ENCODE measurements at places on chromosomes 7 and 10.

- no peak for DNase-seq
Observed at GRCh38 chr7:6444516-6445269, 3.1 kb downstream of the DAGLB start.

GRCh38 chr10:29957907-29958331 is 101.5 kb downstream of the JCAD start:
- DNase-seq: no peak

DNA sequence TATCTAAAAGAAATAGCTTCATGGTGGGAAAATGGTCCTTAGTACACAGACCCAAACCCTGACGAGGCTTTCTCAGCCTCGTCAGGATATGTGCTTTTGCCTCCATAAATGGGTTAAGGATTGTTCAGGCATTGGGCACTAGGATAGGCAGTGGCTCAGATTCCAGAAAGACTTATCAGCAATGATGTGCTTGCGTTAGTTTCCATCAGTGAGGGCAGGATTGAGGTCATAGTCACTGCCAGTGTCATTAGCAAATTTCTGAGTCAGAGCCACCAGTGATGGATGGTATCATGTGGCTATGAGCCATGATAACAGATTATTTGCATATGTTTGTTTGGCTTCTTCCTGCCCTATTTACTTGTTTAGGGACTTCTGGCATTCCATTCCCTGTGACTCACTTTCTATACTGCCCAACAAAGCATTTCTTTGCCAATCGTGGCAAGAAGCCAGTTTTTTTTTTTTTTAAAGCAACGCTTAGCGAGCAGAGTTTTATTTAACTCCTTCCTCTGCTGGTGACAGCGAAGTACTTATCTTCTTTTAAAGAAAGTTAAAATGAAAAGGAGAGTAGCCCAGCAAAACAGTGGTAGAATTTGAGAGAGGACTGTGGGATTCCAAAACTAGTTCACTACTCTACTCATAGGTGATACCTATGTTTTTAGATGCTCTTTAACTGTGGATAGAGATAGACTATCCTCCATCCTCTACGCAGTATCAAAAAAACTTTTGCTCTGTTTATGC is 44.4 kb downstream of the MYPN start:
- DNase-seq: no peak

GRCh38 chr10:8731121-8732095 is 676.9 kb downstream of the GATA3 start:
- DNase-seq: no peak

DNA sequence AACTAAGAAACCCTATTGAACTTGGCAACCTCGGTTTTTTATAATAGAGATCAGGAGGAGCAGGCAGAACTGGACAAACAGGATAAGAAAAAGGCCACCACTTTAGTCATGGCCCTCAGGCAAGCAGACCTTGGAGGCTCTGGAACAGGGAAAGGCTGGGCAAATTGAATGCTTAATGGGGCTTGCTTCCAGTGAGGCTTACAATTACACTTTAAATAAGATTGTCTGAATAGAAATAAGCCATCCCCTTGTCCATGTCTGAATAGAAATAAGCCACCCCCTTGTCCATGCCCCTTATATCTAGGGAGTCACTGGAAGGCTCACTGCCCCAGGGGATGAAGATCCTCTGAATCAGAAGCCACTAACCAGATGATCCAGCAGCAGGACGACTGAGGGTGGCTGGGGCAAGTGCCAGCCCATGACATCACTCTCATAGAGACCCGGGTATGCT is 40.6 kb downstream of the AKR1B15 start:
- no peak for DNase-seq

DNA sequence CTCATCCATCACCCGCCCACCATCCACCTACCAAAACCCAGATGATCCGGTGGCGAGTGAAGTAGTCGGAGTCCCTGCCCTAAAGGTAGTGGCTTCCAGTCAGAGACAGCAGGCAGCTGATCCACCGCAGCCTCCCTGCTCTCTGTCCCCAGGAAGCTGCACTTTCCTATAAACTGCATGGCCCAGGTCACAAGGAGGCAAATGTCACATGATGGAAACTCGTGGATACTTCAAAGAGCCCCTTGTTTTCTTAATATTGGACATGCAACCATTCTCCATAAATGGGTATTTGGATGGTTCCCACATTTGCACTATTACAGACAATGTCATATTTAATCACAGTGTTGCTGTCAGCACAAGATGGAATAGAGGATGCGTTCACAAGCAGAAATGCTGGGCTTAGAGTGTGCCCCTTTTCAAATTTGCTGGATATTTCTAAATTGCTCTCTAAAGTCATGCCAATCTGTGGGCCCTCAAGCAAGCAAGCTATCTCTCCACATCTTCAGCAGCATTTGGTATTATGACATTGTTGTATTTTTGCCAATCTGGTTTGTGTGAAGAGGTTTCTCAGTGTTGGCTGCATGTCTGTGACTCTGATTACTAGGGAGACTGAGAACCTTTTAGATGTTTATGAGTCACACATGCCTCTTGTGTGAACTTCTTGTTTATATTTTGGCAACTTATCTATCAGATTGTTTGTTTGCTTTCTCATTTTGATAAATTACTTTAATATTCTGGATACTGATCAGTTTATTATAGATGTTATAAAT is 822.0 kb downstream of the TNS3 start:
- DNase-seq: no peak

GRCh38 chr10:34200355-34200901 is 614.7 kb downstream of the PARD3 start:
- DNase-seq: no peak

GRCh38 chr10:25565570-25565969 is 368.5 kb upstream of the MYO3A start:
- DNase-seq: no peak

DNA sequence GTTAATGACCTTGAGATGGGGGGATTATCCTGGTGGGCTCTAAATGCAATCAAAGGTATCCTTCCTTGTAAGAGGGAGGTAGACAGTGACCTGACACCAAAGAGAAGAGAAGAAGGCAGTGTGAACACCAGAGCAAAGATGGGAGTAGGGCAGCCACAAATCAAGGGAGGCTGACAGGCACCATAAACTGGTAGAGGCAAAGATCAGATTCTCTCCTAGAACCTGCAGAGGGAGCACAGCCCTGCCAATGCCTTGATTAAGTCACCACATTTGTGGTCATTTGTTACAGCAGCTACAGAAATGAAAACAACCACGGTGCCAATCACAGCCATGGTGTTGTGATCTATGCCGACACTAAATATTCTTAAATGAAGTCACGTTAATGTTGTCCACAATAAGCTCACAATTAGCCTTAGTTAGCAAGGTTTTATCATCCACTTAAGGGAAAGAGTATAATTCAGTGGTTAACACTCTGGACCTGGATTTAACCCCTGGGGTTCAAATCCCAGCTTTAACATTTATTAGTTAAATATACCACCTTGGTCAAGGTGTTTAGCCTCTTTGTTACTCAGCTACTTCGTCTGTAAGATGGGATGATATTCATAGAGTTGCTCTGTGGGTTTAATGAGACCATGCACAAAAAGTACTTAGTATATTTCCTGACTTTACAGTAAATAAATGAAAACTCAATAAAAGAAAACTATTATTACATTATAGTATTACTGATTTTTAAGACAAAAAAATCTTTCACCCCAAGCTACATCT is 70.8 kb downstream of the SGMS1 start:
- DNase-seq: no peak

- no peak for DNase-seq
Observed at GRCh38 chr7:94223375-94224084, 171.2 kb upstream of the COL1A2 start.

GRCh38 chr7:105906695-105907094 is 30.3 kb upstream of the ATXN7L1 start:
- no peak for DNase-seq

DNA sequence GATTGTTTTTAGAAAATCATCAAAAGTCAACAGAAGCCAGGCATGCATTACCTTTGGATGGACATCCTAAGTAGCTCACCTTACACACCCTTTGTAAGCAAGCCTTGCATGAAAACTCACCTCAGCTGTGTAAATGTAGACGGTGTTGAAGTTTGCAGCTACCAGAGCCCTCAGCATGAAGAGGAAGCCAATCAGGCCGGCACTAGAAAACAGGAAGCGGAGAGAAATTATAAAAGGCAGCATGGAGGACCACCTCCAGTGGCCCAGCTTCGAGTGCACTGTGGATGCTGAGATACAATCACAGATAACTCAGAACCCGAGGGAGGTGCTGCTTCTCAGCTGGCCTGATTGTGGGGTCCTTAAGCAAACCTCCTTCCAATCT is 75.3 kb downstream of the SVOPL start:
- DNase-seq: no peak

DNA sequence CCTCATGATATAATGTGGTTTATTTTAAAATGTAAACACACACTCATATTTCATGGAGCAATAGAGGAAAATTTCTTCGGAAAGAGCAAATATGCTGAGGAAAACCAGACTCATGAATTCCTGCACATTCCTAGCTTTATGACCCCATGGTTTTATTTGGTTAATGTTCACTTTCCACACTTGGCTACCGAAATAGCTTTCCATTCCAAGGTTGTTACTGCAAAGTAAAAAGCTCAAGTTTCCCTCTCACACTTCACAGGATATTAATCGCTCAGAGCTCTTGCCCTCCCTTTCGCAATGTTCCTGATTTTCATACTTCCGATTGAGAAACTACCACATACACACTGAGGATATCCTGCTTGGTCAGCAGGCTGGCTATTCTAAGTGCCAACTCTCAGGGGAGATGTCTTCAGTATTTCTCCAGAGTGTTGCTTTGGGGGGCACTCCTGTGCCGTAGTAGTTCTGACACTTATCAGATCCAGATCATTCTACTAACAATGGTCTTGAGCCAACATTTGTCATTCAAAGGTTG is 77.5 kb upstream of the STEAP1B start:
- DNase-seq: no peak

- no peak for DNase-seq
Observed at GRCh38 chr10:11672836-11673235, 61.4 kb upstream of the USP6NL start.

GRCh38 chr7:131880078-131880477 is 323.6 kb upstream of the PODXL start:
- no peak for DNase-seq

GRCh38 chr10:79348640-79348988 is 1.3 kb downstream of the PPIF start:
- DNase-seq: no peak

GRCh38 chr7:45086331-45087065 is 2.3 kb downstream of the NACAD start:
- no peak for DNase-seq

- DNase-seq: no peak
Observed at GRCh38 chr7:130139193-130139960, 65.8 kb downstream of the TMEM209 start.

GRCh38 chr10:17175551-17175950 is 25.9 kb downstream of the TRDMT1 start:
- DNase-seq: no peak

DNA sequence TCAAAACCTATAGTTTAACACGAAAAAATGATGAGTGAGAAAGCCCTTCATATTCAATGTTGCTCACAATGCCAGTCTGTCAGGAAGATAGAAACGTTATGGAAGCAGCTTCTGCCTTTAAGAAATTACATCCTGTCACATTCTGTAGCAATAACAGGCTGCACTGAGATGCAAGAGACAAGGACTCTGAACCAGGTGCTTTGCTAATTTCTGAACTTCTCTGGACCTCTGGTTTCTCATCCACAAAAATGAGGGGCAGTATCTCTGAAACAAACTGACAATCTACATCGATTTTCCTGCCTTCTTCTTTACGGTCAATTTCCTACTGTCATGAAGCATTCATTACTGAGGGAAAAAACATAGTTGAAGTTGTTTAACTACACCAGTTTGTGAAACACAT is 234.0 kb downstream of the SNX13 start:
- no peak for DNase-seq

DNA sequence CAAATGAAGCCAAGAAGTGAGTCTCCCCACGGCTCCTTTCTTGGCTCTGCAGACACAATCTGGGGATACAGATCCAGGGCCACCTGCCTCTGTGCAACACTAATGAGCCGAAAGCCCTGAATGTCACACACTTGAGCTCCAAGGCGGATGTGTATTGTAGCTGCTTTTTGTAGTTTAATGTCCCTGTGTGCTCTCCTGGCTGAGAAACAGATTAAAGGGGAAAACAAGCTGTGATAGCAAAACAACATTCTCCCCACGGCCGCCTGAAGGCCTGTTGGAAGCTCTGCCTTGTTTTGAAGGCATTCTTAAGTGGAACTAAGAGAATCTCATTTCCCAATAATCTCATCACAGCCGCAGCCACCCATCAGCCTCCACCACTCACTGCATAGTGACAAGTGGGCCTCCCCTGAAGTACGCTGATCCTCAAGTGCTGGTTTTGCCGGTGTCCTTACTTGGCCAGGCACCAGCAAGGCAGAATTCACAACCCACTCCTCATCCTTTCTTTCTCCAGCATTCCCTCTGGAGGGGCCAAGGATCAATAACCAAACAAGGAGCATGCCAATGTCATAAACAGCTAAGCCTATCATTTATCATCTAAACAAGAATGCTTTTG is 44.4 kb upstream of the AMPH start:
- no peak for DNase-seq

DNA sequence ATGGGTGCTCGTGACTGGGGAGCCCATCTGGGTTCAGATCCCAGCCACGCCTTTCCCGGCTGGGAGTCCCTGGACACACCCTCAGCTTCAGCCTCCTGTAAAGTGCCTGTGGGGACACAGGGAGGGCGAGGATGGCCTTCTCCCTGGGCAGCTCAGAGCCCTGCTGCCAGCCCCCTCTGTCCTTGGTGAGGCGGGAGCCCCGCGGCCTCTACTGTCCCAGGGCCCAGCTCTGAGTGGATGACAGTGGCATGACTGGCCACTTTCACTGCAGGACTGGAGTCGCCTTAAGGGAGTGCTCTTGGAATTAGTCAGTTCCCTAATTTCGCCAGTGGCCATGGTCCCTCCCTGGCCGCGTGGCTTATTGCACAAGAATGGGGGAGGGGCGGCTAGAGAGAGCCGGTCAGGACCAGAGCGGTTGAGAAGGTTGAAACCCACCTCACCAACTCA is 4.6 kb downstream of the BRI3 start:
- no peak for DNase-seq

DNA sequence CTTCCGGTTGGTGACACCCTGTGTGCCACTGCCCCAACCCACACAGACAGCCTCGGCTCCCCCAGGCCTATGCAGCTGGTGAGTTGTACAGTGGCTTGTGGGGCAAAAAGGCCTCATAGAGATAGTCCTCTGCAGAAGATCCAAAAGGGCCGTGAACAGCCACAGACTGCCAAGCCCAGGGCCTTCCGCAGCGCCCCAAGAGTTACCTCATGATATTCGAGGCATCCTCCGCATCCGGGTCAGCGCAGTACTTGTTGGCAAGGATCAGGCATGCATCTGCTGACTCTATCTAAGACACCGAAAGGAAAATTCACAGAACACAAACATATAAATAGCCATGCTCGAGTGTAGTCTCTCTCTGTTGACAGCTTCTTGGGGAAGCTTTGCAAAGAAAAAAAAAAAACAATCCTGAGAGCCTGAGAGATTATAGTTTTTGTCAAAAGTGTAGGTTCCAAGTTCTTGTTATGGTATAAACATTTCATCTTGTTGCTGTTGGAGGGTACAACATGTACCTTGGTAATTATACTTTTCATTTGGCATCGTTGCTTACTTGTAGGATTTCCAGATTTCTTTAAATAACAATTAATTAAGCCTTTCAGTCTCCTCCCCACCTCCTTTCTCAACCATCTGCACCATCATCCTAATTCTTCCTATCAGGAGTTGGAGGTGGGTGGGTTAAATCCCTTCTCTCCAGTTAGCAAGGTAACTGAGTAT is 553.0 kb downstream of the KCNMA1 start:
- no peak for DNase-seq

GRCh38 chr7:65001291-65001814 is 5.1 kb downstream of the ERV3-1 start:
- no peak for DNase-seq

GRCh38 chr10:89114846-89115625 is 92.1 kb downstream of the CH25H start:
- DNase-seq: no peak

- no peak for DNase-seq
Observed at GRCh38 chr7:142703655-142704305, 45.5 kb upstream of the PRSS1 start.

All from activated T-cell treated with anti-CD3 and anti-CD28 coated beads, Interleukin-2, amount 50 U/mL, for 1 hour (primary cell).